ENCODE measurements at places on chromosomes 3 and 15.

DNA sequence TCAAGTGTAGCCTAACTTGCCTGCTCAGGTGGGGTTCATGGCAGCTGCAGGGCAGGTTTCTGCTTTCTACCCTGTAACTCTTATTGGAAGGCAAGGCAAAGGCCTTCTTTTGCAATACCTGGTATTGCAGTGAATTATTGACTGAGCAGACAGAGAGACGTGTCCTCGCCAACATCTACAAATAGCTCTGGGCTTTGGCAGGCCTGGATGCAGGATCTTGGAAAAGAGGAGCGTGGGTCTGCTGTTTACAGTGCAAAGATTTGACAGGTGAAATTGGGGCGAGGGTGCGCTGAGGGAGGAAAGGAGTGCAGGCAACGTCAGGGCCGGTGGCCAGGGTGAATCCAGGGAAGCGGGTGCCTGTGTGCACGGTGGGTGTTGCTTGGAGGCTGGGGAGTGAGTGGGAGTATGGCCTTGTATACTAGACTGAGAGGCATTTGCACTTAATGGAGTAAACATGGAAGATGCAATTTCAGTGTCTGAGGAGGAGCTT is 44.5 kb downstream of the ST6GAL1 start:
- no peak overlapping the region for H3K27ac ChIP-seq
- DNase-seq: no peak
- H3K27me3 ChIP-seq: peaks cover 9% of the 10 kb centered on the region
- peaks cover 7% of the 10 kb centered on the region for H3K36me3 ChIP-seq
- H3K4me3 ChIP-seq: peak overlapping the region; percentile 34
- H3K4me1 ChIP-seq: peaks cover 31% of the 10 kb centered on the region

GRCh38 chr3:193815246-193816027 is 222.4 kb downstream of the OPA1 start:
- peaks cover 19% of the 10 kb centered on the region for H3K4me1 ChIP-seq
- H3K27me3 ChIP-seq: peaks cover 9% of the 10 kb centered on the region
- DNase-seq: no peak
- no peak overlapping the region for H3K4me3 ChIP-seq
- no peak overlapping the region for H3K27ac ChIP-seq
- no peaks in the 10 kb centered on the region for H3K36me3 ChIP-seq

DNA sequence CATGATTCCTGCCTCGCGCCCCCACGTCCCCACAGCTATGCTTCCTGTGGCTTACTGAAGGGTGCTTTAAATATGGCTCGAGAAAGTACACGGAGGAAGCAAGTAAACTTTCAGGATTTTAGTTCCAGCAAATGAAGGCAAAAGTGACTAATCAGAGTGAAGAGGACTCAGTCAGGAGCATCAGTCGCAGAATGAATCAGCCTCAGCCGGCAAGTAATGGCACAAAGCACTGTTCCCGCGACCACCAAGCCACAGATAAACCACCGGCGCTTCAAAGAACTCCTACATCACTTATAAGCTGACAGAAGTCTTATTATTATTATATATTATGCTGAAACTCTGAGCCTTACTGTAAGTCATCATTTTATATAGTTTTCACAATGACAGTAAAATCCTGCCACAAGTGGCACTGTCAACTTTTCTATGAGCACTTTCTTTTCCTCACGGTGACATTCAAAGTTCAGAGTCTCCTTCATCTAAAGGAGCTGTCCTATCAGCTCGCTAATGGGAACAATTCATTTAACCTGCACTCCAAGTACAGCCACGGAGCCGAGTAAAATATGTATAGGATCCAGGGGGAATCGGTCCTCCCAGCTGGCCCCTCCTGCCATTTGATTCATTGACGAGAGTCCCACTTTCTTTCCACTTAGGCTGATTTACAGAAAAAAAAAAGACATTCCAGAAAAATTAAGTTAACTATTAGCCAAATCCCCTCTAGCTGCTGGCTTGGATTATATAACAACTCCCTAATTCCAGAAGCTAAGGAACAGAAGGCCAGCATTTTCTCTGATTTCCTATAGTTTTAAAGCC is 217.0 kb upstream of the ICE2 start:
- peaks cover 3% of the 10 kb centered on the region for H3K27me3 ChIP-seq
- no peak overlapping the region for H3K27ac ChIP-seq
- no peaks in the 10 kb centered on the region for H3K36me3 ChIP-seq
- DNase-seq: peak; percentile 21

- H3K4me3 ChIP-seq: peak overlapping the region; percentile 34
- H3K36me3 ChIP-seq: no peaks in the 10 kb centered on the region
- DNase-seq: peak; percentile 93
These were observed 165.6 kb downstream of the NSMCE3 start for GRCh38 chr15:29103824-29104565.

- H3K36me3 ChIP-seq: no peaks in the 10 kb centered on the region
- H3K27ac ChIP-seq: no peak overlapping the region
- peaks cover 17% of the 10 kb centered on the region for H3K4me1 ChIP-seq
- peaks cover 4% of the 10 kb centered on the region for H3K27me3 ChIP-seq
- no peak for DNase-seq
- no peak overlapping the region for H3K4me3 ChIP-seq
These were observed 132.2 kb upstream of the SLC24A5 start for GRCh38 chr15:47988564-47988963.

DNA sequence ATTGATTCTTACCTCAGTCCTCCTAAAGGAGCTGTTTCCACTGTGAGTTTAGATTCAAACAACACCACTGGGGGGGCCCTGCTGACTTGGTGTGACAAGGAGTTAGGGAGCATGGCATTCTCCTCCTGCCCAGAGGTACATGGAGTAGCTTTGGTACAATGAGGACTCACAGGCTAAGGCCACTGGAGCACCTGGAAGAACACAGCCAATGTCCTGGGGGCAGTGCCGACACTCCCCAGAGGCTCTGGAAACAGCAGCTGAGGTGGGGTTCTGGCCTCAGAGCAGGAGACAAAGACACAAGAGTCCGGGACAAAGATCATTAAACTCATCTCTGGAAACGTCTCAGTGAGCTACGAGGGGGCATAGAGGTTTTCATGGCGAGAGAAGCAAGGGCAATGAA is 69.7 kb upstream of the POMGNT2 start:
- peaks cover 17% of the 10 kb centered on the region for H3K4me1 ChIP-seq
- no peak overlapping the region for H3K27ac ChIP-seq
- peaks cover 16% of the 10 kb centered on the region for H3K36me3 ChIP-seq
- no peak for DNase-seq
- no peaks in the 10 kb centered on the region for H3K27me3 ChIP-seq
- H3K4me3 ChIP-seq: no peak overlapping the region

- H3K36me3 ChIP-seq: no peaks in the 10 kb centered on the region
- DNase-seq: no peak
- H3K27ac ChIP-seq: no peak overlapping the region
- no peak overlapping the region for H3K4me3 ChIP-seq
- peaks cover 1% of the 10 kb centered on the region for H3K27me3 ChIP-seq
These were observed 164.3 kb upstream of the NUDT16 start for GRCh38 chr3:131217296-131217741.

GRCh38 chr15:31471731-31472430 is 145.2 kb downstream of the KLF13 start:
- no peak for DNase-seq
- peaks cover 11% of the 10 kb centered on the region for H3K27me3 ChIP-seq
- no peaks in the 10 kb centered on the region for H3K36me3 ChIP-seq
- peaks cover 52% of the 10 kb centered on the region for H3K4me1 ChIP-seq

DNA sequence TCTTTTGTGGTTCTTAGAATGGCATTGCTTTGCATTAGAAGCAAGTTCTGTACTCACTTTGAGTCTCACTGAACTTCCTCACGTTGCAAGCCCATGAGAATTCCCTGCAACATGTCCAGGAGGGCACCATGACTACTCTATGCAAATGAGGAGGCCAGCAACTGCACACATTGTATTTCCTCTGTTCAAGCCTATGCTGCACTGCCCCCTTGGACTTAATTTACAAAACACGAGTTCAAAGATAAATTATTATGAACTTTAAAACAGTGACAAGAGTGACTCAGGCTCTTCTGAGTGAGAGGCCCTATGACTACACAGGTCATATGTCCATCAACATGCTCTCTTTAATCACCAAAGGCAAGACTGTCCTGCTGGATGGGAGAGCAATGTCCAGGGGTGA is 484.2 kb upstream of the ATP11B start:
- no peak overlapping the region for H3K4me3 ChIP-seq
- peaks cover 2% of the 10 kb centered on the region for H3K4me1 ChIP-seq

DNA sequence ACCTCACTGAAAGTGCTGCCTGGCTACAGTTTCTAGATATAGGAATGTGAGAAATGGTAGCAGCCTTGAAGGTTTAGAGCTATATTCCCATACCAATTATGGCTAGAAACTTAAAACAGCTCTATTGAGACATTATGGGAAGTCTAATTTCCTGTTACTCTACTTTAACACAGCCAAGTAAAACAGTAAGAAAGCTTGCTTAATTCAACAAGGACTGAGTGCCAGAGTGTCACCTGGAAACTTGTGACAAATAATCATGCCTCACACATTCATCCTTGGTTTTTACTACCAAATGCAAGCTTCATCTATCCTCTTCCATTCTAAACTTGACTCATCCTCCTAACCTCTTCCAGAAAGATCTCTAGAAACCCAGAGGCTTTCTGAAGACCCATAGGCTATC is 41.7 kb downstream of the UBE3A start:
- peaks cover 7% of the 10 kb centered on the region for H3K4me1 ChIP-seq
- H3K27me3 ChIP-seq: peaks cover 2% of the 10 kb centered on the region
- no peak for DNase-seq
- no peak overlapping the region for H3K27ac ChIP-seq
- no peak overlapping the region for H3K4me3 ChIP-seq
- H3K36me3 ChIP-seq: no peaks in the 10 kb centered on the region

- no peak overlapping the region for H3K4me3 ChIP-seq
- H3K27ac ChIP-seq: no peak overlapping the region
- H3K27me3 ChIP-seq: peaks cover 3% of the 10 kb centered on the region
- no peak for DNase-seq
- no peaks in the 10 kb centered on the region for H3K36me3 ChIP-seq
These were observed 22.0 kb upstream of the TATDN2 start for GRCh38 chr3:10226293-10226692.

- H3K4me3 ChIP-seq: no peak overlapping the region
- no peak for DNase-seq
- peaks cover 2% of the 10 kb centered on the region for H3K4me1 ChIP-seq
- no peaks in the 10 kb centered on the region for H3K36me3 ChIP-seq
These were observed 113.8 kb upstream of the CCDC54 start for GRCh38 chr3:107263269-107264021.

DNA sequence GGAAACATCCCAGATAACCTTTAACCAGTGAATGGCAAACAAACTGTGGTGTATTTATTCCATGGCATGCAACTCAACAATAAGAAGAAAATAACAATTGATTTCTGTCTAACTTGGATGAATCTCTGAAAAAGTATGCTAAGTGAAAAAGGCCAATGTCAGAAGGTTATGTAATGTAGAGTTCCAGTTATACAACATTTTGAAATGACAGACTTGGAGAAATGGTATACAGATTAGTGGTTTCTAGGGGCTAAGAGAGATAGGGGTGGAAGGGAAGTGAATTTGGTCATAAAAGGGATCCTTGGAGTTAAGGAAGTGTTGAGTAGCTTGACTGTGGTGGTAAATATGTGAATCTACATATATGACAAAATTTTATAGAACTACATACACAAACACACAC is 269.4 kb upstream of the SUCLG2 start:
- no peaks in the 10 kb centered on the region for H3K27me3 ChIP-seq
- no peak for DNase-seq
- H3K4me3 ChIP-seq: no peak overlapping the region
- no peak overlapping the region for H3K27ac ChIP-seq
- no peaks in the 10 kb centered on the region for H3K4me1 ChIP-seq

Measured in glutamatergic neuron (in vitro differentiated cells).